ENCODE measurements at places on chromosomes 7 and 10.

GRCh38 chr10:131930150-131930549 lies 29.3 kb downstream of the PPP2R2D start:
- H3K4me1 ChIP-seq: peaks cover 39% of the 10 kb centered on the region
- no peaks in the 10 kb centered on the region for H3K36me3 ChIP-seq
- DNase-seq: no peak
- H3K27ac ChIP-seq: peak overlapping the region; percentile 64

DNA sequence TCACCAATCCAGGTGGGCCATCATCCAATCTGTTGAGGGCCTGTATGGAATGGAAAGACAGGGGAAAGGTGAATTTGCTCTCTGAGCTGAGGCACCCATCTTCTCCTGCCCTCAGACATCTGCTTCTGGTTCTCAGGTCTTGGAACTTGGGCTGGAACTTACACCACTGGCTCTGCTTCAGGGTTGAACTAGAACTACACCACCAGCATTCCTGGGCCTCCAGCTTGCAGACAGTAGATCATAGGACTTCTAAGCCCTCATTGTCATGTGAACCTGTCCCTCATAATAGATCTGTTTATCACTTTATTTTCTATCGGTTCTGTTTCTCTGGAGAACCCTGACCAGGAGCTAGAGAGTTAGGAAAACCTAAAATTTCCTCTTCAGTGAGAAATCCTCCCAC lies 233.5 kb downstream of the CREB5 start:
- no peak overlapping the region for H3K4me3 ChIP-seq
- no peaks in the 10 kb centered on the region for H3K4me1 ChIP-seq
- peaks cover 7% of the 10 kb centered on the region for H3K27me3 ChIP-seq
- no peak overlapping the region for H3K27ac ChIP-seq

DNA sequence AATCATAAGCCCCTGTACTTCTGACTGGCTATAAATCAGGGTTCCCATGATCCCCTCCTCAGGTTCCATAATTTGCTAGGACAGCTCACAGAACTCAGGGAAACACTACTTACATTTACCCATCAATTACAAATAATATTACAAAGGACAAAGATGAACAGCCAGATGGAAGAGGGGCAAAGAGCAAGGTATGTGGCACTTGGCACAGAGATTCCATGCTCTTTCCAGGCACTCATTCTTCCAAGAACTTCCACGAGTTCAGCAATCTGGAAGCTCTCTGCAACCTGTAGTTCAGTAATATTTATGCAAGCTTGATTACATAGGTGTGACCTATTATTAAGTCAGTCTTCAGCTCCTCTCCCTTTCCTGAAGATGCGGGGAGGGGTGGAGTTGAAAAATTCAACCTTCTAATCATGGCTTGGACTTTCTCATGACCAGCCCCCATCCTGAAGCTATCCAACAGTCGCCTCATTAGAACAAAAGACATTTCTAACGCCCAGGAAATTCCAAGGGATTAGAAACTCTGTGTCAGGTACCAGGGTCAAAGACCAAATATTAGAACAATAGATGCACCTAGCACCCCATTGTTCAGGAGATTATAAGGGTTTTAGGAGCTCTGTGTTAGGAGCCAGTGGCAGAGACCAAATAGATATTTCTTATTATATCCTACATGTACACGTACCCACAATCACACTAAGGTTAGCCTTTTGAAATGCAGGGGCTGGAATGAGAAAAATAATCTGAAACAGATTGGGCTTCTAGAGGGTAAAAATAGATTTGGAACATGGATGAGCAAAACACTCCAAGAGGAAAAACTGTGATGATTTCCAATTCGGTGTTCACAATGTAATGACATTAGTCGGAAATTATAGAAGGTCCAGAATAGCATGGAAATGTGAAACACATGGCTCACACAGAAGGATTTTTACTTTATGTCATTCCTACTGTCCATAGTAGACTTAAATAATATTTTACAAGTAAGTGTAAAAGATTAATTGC lies 7.0 kb downstream of the ANKMY2 start:
- H3K4me3 ChIP-seq: no peak overlapping the region
- H3K4me1 ChIP-seq: peaks cover 24% of the 10 kb centered on the region
- H3K27ac ChIP-seq: no peak overlapping the region
- no peak for DNase-seq
- H3K36me3 ChIP-seq: peaks cover 6% of the 10 kb centered on the region
- H3K27me3 ChIP-seq: no peaks in the 10 kb centered on the region

GRCh38 chr7:30256349-30256858 lies 28.0 kb upstream of the ZNRF2 start:
- H3K36me3 ChIP-seq: peaks cover 13% of the 10 kb centered on the region
- H3K27ac ChIP-seq: no peak overlapping the region
- H3K4me1 ChIP-seq: no peaks in the 10 kb centered on the region
- DNase-seq: no peak

DNA sequence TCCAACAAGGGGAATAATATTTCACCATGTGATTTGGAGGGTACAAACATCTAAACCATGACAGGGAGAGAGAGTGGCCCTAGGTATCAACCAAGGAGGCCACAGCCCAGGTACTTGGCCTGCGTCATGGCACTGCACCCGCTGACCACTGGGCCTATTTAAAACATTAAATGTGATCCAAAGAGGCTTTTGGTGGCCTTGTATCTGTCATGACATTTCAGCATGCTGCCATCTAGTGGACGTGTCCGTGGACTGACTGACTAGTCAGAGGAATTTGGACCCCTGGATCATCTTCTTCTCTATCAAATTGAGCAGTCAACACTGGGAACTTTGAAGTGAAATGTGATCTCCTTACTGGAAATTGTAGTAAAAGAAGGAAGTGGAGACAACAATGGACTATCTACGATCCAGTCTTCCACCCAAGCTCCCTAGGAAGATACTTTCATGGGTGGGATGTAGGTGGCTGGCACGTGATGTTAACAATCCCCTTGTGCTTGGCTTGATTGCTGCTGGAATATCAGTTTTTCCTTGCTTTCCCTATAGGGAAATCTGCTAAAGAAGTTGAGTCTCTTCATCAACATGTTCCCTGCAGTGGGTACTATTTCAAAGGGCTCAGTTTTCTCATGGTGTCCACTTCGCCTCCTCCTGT lies 24.6 kb upstream of the ITGA8 start:
- no peak overlapping the region for H3K4me3 ChIP-seq
- no peaks in the 10 kb centered on the region for H3K36me3 ChIP-seq
- H3K4me1 ChIP-seq: no peaks in the 10 kb centered on the region
- H3K27me3 ChIP-seq: peaks cover 19% of the 10 kb centered on the region

GRCh38 chr7:106486331-106486730 lies 174.6 kb downstream of the CCDC71L start:
- peaks cover 8% of the 10 kb centered on the region for H3K36me3 ChIP-seq
- no peaks in the 10 kb centered on the region for H3K4me1 ChIP-seq
- H3K27ac ChIP-seq: no peak overlapping the region
- H3K4me3 ChIP-seq: no peak overlapping the region
- no peak for DNase-seq

DNA sequence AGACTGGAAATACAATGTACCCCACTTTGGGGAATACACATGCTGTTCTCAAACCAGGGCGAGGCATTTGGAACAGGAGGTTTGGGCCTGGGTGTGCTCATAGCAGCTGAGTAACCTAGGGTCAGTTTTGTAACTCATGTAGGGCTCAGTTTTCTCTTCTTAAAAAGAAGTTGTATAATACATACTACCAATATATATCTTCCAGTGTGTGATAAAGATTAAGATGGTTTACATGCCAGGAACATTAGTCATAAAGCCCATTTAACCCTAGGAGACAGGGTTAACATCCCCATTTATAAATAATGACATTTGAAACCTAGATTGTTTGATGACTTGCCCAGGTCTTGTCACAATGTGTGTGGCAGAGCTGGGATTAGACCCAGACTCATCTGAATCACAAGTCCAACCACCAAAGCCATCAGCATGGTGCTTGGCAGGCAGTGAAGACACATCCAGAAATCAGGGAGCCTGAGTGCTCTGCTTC lies 6.0 kb downstream of the AKR1B10 start:
- H3K4me1 ChIP-seq: no peaks in the 10 kb centered on the region
- H3K27ac ChIP-seq: no peak overlapping the region
- H3K4me3 ChIP-seq: no peak overlapping the region
- peaks cover 14% of the 10 kb centered on the region for H3K27me3 ChIP-seq
- no peak for DNase-seq
- no peaks in the 10 kb centered on the region for H3K36me3 ChIP-seq

DNA sequence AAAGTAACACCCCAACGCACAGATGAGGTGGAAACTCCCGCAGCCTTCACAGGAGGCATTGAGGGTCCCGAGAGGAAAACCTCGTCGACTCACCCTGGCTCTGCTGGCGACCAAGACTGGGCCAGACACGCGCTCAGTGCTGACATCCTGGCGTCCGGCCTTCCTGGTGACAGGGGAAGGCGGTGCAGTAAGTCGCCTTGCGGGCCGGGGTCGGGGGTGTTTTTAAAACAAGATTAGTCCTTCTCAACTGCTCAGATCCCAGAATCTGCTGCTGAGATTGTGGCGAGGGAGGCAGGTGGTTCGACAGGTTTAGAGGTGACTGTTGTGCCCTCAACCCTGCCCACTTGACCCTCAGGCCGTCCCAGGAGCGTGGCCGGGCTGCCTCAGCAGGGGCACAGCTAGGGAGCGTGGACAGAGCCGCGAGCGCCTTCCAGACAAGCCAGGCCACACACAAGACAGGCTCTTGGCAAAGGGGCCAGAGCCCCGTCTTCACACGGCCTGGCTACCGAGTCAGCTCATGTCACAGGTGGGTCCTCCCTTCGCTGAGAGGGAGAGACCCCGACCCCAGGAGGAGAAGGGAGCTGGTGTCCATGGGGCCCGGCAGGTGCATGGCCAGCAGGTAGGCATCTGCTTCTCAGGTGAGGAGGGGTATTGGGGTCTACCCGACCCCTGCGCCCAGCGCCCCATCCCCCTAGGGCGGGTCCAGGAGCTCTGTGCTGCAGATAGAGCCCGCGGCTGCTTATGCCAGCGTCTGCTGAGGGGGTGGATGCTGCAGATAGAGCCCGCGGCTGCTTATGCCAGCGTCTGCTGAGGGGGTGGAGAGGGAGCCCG lies 81.6 kb downstream of the DNAJB6 start:
- peaks cover 14% of the 10 kb centered on the region for H3K36me3 ChIP-seq
- no peak overlapping the region for H3K4me3 ChIP-seq

- DNase-seq: no peak
- no peak overlapping the region for H3K4me3 ChIP-seq
- H3K36me3 ChIP-seq: no peaks in the 10 kb centered on the region
- no peaks in the 10 kb centered on the region for H3K27me3 ChIP-seq
These were observed 503.8 kb downstream of the TCERG1L start for GRCh38 chr10:130807721-130808120.
